Cardiac septum (tissue), 1 donor: ENCODE measurements at places on chromosomes 5 and 9.

DNA sequence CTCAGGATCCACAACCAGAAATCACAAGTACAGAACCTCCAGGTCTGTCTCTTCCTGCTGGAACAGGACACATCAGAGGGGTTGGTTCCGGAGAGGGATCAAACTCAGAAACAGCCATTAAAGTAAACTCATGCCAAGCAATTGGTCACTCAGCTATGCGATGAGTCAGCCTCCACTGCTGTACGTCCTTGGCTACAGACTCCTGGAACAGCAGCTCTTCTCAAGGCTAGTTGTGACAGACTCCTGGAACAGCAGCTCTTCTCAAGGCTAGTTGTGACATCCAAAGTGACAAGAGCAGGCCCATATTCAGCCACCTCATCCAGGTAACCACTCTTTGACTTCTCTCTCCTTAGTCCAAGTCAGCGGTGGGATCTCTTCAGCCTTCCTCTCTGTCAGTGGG, at the start of gene SPINK13:
SPINK13 (plus strand) TSS at position 229 of the 400 bp plus-strand sequence. CDS start 1,279 bp downstream, outside the sequence.
- DNase-seq, result no peak

DNA sequence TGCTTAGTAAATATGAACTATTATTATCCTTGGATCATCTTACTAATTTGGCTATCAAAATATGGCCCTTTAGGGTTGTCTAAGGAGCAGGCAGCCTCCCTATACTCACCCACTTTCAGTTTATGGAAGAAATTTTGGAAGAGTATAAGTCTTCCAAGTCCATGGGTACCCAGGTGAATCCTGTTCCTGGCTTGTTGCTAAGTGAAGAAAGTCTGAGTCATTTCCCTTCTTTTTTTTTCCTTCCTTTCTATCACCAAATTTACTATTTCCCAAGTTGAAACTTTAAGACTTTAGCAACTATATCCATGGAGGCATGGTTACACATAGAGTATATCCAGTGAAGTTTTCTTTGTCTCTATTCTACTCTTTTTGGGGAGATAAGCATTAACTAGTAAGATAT, 184.0 kb upstream of the ACTBL2 start:
- no peak for DNase-seq

DNA sequence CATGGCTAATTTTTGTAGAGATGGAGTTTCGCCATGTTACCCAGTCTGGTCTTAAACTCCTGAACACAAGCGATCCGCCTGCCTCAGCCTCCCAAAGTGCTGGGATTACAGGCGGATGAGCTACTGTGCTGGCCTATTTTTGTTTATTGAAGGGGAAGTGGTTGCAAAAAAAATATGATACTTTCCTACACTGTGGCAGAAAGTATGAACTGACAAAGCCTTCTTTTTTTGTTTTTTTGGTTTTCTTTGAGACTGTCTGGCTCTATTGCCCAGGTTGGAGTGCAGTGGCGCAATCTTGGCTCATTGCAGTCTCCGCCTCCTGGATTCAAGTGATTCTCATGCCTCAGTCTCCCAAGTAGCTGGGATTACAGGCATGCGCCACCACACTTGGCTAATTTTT, 50.9 kb downstream of the OSTF1 start:
- no peak for DNase-seq

DNA sequence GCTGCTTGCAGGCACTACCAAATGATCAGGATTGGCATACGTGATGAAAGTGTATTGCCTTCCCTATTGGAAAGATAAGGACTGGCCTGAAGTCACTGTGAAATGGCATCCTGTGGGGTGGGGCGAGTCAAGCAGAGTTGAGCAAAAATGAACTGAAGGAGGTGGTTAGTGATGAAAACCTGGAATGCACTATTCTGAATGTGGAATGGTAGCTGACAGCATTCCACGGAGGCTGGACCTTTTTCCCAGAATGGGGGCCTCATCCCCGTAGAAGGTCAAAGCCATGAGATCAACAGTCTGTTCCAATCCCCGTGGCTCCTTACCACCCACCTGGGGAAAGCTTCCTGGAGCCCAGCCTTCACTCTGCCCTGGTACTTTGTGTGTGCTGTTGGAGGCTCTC, 37.7 kb downstream of the ASS1 start:
- DNase-seq, result no peak

DNA sequence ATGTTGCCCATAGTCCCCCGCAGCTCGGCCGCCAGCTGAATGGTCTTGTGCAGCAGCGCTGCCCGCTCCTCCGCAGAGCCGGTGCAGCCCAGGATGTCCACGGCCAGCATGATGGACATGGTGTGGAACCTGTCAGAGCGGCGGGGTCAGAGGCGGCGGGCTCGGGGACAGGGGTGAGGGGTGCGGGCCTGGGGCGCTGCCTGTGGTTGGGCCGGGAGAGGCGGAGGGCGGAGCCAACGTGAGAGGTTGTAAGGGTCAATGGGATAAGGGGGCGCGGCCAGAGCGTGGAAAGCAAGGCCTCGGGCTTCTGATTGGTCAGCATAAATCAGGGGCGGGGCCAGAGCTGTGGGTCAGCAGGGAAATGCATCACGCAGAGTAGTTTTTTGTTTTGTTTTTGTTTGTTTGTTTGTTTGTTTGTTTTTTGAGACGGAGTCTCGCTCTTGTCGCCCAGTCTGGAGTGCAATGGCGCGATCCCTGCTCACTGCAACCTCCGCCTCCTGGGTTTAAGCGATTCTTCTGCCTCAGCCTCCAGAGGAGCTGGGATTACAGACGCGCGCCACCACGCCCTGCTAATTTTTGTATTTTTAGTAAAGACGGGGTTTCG, 6.8 kb upstream of the TOR2A start:
- peak; percentile 88 for DNase-seq

- no peak for DNase-seq
Observed at GRCh38 chr5:148825716-148826052, 727 bp upstream of the ADRB2 start.

- DNase-seq, result no peak
Observed at GRCh38 chr9:135878528-135879236, 28.7 kb downstream of the CAMSAP1 start.

GRCh38 chr5:78527054-78527859, 121.3 kb downstream of the LHFPL2 start:
- DNase-seq, result no peak

DNA sequence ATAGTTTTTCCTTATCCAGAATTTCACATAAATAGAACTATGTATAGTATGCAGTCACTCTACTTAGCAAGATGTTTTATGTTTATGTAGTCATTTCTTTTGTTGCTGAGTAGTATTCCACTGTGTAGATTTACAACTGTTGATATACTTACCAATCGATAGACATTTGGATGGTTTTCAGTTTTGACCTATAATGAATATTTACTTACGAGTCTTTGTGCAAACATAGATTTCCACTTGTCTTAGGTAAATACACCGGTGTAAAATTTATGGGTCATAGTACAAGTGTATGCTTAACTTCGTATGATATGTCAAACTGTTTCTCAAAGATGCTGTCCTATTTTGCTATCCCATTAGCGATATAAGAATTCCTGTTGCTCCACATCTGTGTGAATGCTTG, 19.7 kb upstream of the OR2K2 start:
- no peak for DNase-seq

DNA sequence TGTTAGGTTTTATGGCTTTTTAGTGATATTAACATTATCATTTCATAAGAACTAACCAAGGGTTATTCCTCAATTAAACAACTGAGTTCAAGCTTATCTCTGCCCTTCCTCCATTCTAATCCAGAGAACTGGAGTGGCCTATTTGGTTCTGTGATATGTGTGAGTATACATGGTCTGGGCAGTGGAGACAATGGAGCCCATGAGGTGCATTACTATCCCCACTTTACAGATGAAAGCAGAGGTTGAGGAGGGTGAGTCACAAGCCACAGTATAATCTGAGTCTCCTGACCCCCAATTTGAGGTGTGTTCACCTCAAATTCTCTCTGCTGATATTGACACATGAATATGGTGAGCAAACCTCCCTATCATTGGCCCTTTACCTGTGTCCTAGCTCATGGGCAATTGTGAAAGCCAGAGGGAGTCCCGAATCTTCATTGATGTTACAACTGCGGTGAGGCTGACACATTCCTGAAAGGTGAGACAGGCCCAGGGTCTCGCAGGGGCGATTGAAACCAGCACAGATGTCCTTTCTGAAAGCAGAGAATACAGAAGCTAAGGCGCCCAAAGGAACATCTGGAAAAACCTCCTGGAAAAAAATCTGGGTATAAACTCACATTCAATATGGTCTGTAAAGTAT, 217.2 kb downstream of the TARS1 start:
- no peak for DNase-seq

- no peak for DNase-seq
Observed at GRCh38 chr5:78649211-78649695, 681 bp upstream of the LHFPL2 start.

- no peak for DNase-seq
Observed at GRCh38 chr5:90747693-90748092, 189.1 kb downstream of the ADGRV1 start.

GRCh38 chr9:78557540-78557939, 260.6 kb downstream of the PSAT1 start:
- DNase-seq, result no peak

- DNase-seq, result no peak
Observed at GRCh38 chr9:85667374-85667773, 74.4 kb downstream of the AGTPBP1 start.
